ENCODE measurements at places on chromosomes 4 and X.

DNA sequence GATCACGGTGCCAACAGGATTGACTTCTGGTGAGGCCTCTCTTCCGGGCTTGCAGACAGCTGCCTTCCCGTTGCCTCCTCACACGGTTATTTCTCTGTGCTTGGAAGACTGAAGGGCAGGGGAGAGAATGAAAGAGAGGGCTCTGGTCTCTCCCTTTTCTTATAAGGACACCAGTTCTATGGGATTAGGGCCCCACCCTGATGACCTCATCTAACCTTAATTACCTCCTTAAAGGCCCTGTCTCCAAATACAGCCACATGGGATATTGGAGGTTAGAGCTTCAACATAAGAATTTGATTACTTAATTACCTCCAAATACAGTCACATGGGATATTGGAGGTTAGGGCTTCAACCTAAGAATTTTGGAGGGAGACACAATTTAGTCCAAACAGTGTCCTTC is 46.5 kb downstream of the EVC start:
- no peak for DNase-seq

- DNase-seq: no peak
These were observed 12.3 kb upstream of the SYTL5 start for GRCh38 chrX:37993837-37994619.

DNA sequence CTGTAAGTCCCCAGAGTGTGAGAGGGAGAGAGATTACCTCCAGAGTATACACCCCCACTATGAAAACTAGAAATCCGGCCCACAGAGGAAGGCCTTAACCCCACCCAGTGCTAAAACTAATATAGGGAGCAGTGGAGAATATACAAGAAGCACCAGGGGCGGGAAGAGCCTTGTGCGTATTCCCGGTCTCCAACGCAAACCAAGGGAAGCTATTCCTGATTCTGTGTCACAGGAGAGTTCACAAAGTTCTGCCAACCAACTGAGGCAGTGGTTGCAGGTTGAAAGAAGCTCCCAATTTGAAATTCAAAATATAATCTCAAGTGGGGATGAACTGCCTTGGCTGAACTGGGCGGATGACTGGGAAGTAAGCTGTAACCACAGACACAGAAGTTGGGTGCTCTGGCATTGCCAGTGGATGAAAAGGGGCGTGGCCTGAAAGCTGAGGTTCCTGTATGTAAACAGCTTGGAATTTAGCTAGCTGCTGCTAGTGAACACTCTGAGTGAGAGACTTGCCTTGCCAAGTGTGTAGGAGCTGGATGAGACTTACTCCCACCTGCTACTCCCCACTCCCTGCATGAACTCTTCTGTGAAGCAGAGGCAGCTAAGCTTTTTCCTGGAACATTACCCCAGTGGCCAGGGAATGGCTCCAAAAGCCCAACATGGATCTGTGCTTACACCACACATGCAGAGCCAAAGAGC is 32.7 kb downstream of the ELF2 start:
- no peak for DNase-seq

GRCh38 chrX:33840176-33840575 is 291.9 kb downstream of the FAM47A start:
- no peak for DNase-seq

DNA sequence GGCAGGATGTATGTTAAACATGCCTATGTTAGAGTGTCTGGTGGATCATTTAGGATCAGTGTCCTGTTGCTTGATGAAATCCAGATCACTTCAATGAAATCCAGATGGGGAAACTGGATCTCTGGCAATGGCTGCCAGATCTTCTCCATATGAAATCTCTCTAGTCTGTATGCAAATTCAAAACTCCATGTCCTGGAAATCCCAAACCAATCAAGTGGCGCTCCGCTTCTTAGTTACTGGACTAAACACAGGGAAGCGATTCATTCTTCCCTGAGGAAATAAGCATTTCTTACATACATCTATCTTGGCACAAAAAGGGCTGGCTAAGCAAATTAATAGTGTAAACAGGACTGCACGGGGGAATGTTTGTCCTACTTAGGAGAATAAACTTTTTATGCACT is 94.9 kb downstream of the HDAC8 start:
- no peak for DNase-seq

- no peak for DNase-seq
These were observed 56.6 kb downstream of the LNX1 start for GRCh38 chr4:53534684-53535083.

GRCh38 chrX:19177721-19178120 is 55.5 kb upstream of the ADGRG2 start:
- DNase-seq: no peak

Data from stimulated activated CD4-positive, alpha-beta T cell treated with anti-CD3 and anti-CD28 coated beads, Interleukin-15, amount 100 ng/mL, for 1 hour (primary cell).